ENCODE measurements at places on chromosomes 11 and 22.

DNA sequence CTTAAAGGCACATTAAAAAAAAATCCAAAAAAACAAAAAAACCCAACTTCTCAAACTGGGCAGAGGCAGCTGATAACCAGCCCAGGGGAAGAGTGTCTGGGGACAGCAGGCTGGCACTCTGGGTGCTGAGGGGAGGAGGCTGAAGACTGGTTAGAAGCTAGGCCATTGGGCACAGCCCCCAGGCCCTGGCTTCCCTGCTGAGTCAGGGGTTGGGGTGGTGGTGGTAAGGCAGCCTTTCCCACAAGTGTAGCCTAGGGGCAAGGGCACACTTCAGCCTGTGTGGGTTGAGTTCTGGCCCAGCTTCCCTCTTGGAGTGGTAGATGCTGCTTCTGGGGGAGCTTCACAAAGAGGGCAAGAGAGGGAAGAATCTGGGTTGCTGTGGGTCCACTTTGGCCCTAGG lies 16.3 kb upstream of the ARFGAP3 start:
- no peak for DNase-seq

GRCh38 chr11:45913514-45913913 lies 4.2 kb downstream of the PEX16 start:
- no peak for DNase-seq

DNA sequence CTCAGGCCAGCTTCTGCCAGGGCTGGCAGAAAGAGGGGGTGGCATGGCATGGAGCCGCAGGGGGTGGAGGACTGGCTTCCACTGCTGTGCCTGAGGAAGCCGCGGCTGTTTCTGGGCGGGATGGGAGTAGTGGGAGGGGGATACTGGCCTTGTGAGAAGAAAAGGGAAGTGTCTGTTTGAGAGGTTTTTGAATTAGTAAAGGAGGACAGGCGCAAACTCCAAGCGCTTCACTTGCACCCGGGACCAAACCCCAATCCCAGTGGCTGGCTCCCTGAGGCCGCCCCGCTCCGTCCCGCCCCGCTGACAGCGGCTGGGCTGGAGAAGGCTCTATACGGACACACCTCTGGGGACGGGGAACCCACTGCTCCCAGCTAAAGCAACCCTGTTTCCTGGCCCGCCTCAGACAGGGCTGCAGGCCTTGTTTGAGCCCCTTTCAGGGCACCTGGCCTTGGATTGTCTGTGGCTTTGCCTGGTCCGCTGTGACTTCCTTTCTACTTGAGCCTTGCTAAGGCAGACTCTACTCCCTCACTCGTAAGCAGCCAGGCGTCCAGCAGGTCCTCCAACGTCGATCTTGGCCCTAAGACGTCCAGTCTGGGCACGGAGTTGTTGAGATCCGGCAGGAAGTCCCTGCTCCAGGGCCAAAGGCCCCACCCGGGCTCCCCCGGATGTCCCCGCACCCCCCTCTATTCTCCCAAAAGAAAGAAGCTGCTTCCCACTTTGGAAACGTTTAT lies 2.2 kb downstream of the APOA1 start:
- no peak for DNase-seq

DNA sequence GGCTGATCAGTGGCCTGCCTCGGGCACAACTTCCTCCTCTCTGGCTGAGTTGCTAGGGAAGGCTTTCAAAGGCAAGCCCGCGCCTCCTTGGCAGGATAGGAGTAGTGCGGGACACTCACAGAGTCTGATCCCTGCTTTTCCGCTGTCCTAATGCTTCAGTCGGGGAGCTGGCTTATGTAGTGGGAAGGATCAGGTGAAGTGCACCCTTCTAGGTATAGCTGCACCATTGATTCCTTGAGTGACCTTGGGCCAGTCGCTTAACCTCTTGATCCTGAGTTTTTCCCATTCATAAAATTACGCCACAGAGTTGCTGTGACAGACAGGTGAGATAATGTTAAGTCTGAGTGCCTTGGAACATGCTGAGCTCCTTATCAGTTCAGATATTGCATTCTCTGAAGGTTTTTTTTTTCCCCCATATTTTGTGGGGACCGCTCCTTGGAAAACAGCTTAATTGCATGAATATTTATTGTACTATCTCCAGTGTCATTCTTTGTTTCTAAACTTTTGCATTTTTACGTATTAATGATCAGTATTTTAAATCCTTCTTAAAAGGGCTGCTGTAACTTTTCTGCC lies 961 bp downstream of the IPO7 start:
- DNase-seq, result no peak

- DNase-seq, result no peak
These were observed 79.9 kb downstream of the GRAMD1B start for GRCh38 chr11:123509737-123510578.

All from stimulated activated naive CD8-positive, alpha-beta T cell treated with anti-CD3 and anti-CD28 coated beads, Interleukin-15, Interleukin-2, amounts not matched to agents 100 U/mL and 50 U/mL, for 24 hours (primary cell).